ENCODE measurements at places on chromosomes 3 and 15. TPM values are rescaled to one million over a fixed set of nuclear protein-coding genes. Genes with fewer than 3 reads are reported as not detected.

SLC7A14 gene
- total RNA-seq = 0.14 TPM

TUSC7 gene
- not detected for total RNA-seq

PLA2G4E gene
- total RNA-seq = not detected

CFAP100 gene
- total RNA-seq = not detected

CCDC9B gene
- 10.0 TPM for total RNA-seq

GOLGA8A gene
- total RNA-seq = 8.0 TPM

SPINT1 gene
- 3.7 TPM for total RNA-seq

DNAH12 gene
- under 0.01 TPM for total RNA-seq

C2CD4A gene
- total RNA-seq = 2.7 TPM

STARD9 gene
- total RNA-seq = 35.4 TPM

PML gene
- total RNA-seq = 176 TPM

NUDT16 gene
- total RNA-seq = 22.0 TPM

KLHL40 gene
- total RNA-seq = not detected

HGD gene
- 0.60 TPM for total RNA-seq

EXD1 gene
- not detected for total RNA-seq

CATSPER2 gene
- 0.33 TPM for total RNA-seq

PCBP4 gene
- total RNA-seq = 31.3 TPM

THRB gene
- total RNA-seq = 0.23 TPM

C3orf52 gene
- 6.7 TPM for total RNA-seq

FANCD2OS gene
- total RNA-seq = not detected

ACKR2 gene
- total RNA-seq = 11.2 TPM

MAGEL2 gene
- under 0.01 TPM for total RNA-seq

PTH1R gene
- total RNA-seq = 0.85 TPM

TRPM1 gene
- 1.9 TPM for total RNA-seq

RLBP1 gene
- not detected for total RNA-seq

SI gene
- total RNA-seq = not detected

LYZL4 gene
- total RNA-seq = not detected

GP9 gene
- not detected for total RNA-seq
